GM20000 (cell line): ENCODE measurements at places on chromosomes 6 and 20.

DNA sequence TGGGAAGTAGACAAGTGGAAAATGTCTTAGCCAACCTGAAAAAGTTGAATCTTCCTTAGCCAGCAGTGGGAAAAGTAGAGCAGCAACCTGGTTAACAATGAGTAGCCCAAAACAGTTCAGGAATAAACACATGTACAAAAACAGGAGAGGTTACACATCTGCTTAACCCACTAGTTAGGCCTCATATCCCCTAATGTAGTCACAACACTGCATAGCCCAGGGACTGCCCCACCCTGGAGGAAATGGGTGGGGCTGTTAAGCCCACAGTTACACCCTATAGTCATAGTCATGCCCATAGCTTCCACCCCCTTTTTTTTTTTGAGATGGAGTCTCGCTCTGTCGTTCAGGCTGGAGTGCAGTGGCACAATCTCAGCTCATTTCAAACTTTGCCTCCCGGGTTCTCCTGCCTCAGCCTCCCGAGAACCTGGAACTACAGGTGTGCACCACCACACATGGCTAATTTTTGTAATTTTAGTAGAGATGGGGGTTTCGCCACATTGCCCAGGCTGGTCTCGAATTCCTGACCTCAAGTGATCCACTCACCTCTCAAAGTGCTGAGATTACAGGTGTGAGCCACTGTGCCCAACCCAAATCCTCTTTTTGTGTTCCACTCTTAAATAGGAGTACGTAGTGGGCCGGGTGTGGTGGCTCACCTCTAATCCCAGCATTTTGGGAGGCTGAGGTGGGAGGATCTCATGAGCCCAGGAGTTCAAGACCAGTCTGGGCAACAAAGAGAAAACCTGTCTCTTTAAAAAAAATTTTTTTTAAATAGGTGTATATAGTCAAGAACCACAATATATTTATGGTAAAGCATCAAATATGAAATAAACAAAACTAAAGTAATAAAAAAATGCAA, 24.5 kb downstream of the ILRUN start:
- peak; percentile 80 for DNase-seq

GRCh38 chr6:146741609-146742008, 142.8 kb downstream of the ADGB start:
- DNase-seq: no peak

- DNase-seq: no peak
Observed at GRCh38 chr6:162688751-162689345, 38.7 kb downstream of the PRKN start.

DNA sequence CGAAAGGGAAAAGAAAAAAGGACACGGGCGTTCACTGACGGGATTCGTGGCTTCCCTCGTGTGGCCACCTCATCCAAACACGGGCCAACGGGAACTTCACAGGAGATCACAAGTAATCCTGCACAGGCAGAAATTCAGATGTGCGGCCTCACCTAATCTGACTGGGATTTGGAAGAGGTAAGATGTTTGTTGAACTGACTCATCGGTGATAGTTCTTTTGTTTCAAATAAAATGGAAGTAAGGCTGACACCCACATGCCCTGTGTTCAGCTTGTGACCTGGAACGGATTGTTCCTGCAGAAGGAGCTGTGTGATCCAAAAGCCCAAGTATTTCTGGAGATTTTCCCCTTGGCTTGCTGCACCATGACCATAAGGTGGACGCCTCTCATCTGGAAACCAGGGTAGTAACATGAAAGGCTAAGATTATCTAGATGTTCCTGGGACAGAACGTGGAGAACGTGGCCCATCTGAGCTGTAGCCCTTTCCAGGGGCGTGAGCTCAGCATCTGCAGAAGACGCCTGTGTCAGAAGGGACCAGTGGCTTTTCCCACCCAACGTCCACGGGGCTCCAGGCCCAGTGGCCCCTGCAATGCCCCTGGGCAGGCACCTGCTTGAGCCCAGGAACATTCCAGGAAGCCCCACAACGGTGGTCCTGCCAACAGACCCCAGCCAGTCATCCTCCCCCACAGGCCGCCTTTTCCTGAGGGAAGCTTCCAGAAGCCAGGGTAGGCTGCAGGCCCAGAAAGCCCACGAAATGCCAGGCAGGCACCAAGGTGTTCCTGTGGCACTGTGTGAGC, 39.7 kb downstream of the DLL1 start:
- DNase-seq: no peak

GRCh38 chr20:37430778-37431460, 85.0 kb downstream of the SRC start:
- no peak for DNase-seq

- no peak for DNase-seq
Observed at GRCh38 chr6:151091571-151091970, 148.2 kb upstream of the AKAP12 start.

DNA sequence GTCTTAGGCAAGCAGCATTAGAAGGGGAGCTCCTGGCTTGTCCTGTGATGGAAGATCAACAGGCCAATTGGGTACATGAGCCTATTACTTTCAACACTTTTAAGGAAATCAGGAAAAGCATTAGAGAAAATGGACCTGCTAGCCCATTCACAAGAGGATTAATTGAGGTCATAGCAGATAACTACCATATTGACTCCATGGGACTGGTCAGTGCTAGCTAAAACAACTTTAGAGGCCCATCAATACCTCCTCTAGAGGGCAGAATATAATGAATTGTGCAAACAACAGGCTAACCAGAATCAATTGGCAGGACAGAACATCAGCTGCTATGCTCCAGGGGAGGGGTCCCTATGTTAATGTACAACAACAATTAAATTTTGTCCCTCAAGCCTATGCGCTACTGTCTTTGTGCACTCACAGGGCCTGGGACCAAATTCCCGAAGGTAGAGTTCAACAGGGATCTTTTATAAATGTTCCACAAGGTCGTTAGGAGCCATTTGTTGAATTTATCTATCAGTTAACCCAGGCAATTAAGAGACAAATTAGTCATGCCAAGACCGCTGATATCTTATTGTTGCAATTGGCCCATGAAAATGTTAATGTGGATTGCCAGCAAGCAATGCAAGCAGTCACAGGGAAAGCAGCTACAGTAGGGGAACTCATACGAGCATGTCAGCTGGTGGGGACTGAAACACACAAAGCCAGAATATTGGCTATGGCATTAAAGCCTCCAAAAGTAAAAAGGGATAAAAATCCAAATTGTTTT, 106.6 kb upstream of the BTN3A2 start:
- DNase-seq: no peak

GRCh38 chr6:27267857-27268434, 20.4 kb downstream of the PRSS16 start:
- DNase-seq: no peak

DNA sequence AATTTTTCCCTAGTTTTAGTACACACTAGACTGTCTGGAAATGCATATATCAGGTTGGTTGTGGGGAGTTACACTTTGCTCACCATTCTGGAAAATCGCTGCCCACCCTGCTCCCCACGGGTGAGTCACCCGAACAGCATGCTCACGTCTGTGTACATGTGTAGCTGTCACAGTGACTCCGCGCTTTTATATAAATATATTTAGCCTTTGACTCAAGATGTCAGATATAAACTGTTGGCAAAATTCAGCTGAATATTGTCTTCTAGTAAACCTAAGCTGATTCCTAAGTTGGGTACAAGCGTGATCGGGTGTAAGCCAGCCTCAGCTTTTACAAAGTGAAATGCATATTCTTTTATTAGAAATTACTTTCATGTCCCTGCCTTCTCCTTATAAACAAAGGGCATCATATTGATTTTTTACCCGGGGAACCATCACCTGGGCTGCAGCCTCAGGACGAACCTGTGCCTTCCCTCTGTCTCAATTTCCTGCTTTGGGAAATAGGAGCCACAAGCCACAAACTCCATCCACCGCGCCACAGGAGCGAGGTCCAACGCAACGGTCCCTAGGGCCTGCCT, 4.3 kb downstream of the SDCBP2 start:
- peak; percentile 21 for DNase-seq

DNA sequence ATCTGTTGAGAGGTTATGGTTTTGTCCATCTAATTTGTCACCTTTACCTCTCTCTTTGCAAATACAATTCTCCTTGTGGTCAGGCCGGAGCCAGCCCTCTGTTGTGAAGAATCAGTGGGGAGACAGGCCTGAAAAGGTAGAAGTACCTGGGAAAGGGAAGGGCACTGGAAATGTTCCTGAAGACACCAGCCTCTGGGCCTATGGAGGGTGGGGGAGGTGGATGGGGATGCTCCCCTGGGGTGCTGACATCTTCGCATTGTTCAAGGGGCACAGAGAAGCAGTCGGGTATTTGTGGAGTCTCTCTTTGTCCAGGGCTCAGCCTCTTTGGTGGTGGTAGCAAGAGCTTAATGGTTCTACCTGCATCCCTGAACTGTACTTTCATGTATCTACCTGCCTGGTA, 24.4 kb upstream of the AFDN start:
- no peak for DNase-seq

DNA sequence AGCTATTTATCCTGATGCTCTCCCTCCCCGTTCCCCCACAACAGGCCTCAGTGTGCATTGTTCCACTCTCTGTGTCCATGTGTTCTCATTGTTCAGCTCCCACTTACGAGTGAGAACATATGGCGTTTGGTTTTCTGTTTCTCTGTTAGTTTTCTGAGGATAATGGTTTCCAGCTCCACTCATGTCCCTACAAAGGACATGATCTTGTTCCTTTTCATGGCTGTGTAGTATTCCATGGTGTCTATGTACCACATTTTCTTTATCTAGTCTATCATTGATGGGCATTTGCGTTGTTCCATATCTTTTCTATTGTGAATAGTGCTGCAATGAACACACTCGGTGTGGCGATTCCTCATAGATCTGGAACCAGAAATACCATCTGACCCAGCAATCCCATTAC, 225.9 kb upstream of the CDH4 start:
- no peak for DNase-seq
